Putamen (tissue), 1 donor: ENCODE measurements at places on chromosomes 11 and 22.

DNA sequence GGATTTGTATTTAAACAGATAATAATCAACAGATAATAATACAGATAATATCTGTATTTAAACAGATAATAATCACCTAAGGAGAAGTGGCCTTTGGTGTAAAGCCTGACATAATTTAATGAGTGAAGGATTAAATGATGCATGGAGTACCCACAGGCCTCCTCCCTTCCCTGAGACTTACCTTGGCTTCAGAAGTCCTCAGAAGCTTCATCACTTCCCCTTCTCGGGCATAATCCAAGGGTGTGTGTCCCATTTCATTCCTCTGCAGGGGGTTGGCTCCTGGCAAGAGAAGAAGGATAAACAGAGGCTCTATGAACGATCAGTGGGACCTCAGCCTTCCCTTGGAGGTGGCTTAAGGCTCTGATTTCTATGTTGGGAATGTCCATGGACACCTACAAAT, 85.5 kb upstream of the PHOX2A start:
- no peak for DNase-seq

DNA sequence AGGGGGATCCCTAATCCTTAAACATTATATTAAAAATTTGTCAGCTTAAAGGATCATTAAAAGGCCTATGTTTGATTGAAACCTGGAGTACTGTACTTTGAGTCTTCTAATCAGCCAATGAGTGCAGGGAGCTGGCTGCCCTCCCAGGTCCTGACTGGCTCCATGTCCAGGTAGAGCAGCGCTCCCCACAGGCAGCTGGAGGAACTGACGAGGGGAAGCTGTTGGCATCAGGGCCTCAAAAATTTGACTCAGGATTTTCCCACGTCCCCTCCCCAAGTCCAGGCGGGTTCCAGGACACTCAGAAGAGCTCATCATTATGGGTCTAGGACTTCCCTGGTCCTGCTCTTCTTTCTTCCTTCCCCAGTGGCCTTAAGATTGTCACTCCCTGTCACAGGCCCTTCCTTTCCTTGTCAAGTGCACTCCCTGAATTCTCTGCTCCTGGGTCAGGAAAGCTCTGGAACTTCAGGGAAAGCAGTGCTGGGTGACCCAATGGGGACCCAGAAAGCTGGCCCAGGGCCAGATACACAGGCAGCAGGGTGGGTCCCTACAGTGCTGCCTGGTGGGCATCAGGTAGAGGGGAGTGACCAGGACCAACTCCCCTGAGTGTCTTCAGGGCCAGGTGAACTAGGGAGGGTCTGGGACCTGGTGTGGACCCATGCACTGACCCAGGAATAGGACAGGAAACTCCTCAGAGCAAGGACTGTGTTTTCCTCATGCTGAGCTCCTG, 65.5 kb downstream of the GGTLC2 start:
- no peak for DNase-seq

DNA sequence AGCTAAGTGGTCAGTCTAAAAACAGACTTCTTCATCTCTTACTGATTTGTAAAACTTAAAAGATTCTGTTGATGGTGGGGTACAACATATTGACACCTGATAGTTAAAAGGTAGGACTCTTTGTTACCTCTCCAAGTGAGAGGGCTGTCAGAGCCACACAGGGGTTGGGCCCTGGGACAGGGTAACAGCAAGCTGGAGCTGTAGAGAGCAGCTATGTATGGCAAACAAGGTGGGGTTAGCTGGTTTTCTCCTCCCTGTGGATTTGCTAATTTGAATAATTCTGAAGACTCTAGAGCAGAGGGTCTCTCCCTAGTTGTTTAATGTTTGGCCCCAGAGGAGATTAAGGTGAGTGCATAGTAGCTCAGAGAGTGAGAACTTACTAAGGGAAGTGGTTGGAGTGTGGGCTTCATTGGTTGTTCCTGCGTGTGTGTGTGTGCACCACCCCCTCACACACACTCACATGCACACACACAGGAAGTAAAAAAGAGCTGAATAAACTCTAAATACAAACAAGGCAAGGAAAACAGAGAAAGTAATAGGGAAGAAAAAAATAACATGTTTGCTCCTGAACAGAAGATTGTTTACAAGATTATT, 9.2 kb upstream of the GAS2 start:
- no peak for DNase-seq

GRCh38 chr11:65355776-65356393, 1.3 kb downstream of the TIGD3 start:
- DNase-seq: no peak

DNA sequence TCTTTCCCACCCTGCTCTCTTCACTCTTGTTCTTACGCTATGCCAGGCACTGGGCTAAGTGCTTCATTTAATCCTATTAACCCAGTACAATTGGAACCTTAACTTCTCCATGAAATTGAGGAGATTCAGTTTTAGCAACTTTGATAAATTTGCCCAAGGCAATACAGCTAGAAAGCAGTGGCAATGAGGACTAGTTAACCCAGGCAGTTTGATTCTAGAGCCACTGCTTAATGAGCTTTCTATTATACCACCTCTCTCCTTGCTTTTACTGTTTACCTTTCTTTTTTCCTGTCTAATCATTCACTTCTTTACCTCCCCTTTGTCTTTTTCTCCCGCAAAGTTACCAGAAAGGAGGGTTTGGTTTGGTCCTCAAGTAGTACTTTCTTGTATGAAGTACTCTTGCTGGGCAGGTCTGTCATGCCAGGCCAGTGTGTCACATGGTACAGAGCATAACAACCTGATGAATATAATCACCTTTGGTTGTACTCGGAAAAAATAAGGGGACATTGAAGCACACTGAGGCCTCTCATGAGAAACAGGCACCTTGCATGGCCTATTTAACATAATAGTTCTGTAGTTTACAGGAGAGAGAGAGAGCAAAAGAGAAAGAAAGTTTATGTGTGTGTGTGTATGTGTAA, 70.6 kb downstream of the PDHX start:
- no peak for DNase-seq

- no peak for DNase-seq
Observed at GRCh38 chr22:47245786-47246185, 483.3 kb downstream of the TBC1D22A start.

- DNase-seq: no peak
Observed at GRCh38 chr11:34891611-34892010, 24.6 kb downstream of the APIP start.

GRCh38 chr11:67303835-67304411, 593 bp downstream of the SSH3 start:
- DNase-seq: no peak

- no peak for DNase-seq
Observed at GRCh38 chr11:113375402-113375801, 12.2 kb upstream of the ANKK1 start.

GRCh38 chr11:130066338-130066737, 3.4 kb upstream of the APLP2 start:
- DNase-seq: no peak

DNA sequence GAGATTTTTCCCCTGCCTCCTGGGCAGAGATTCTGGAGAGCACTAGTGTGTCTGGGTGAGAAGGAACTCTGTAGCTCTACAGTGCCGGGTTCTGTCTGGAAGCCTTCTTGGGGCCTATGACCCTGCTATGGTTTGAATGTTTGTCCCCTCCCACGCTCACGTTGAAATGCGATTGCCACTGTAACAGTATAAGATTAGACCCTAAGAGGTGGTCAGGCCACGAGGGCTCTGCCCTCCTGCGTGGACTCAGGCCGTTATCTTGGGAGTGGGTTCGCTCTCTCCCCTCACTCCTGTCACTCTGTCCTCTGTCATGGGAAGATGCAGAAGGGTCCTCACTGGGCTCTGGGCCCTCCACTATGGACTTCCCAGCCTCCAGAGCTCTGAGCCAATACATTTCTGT, 3.5 kb downstream of the AP5B1 start:
- DNase-seq: no peak

DNA sequence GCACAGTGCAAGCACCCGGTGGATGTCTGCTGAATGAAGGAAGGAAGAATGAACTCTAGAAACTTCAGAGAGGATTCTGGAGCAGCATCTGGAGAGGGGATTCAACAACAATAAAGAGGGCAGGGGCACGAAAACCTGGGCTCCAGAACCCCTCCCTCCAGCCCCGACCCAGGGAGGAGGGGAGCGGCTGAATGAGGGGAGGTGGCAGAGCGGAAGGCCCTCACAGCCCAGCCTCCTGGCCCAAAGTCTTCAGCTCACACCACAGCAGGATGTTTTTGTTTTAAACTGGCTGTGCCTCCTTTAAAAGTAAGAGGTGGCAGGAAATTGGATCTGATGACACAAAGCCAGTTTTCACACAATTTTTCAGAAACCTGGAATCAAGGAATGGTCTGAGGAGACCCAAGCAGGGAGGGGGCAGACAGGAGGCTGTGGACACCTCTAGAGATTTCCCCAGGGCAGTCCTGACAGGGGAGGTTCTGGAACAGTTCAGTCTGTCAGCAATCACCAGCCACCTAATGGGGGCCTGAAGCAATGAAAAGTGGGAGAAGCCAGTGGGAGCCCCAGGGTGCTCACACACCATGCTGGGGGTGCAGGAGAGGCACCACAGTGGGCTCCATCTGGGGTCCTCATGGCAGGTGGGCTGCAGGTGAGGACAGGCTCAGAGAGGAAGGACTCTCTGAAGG, 44.4 kb upstream of the TCF20 start:
- DNase-seq: no peak

- no peak for DNase-seq
Observed at GRCh38 chr11:57744357-57744756, 3.1 kb downstream of the SELENOH start.

GRCh38 chr11:130024361-130024760, 21.7 kb upstream of the PRDM10 start:
- DNase-seq: no peak

DNA sequence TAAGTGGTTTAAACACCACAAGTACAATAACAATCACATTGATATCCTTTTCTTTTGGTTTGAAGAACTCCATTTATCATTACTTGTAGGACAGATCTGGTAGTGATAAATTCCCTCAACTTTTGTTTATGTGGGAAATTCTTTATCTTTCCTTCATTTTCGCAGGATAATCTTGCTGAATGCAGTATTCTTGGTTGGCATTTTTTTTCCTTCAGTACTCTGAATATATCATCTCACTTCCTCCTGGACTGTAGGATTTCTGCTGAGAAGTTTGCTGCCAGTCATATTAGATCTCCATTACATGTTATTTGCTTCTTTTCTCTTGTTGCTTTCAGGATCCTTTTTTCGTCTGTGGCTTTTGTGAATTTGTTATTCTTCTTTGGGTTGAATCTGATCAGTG, 179.0 kb upstream of the PLET1 start:
- DNase-seq: no peak

- DNase-seq: no peak
Observed at GRCh38 chr11:8967184-8967583, 2.9 kb upstream of the TMEM9B start.

- DNase-seq: peak; percentile 74
Observed at GRCh38 chr11:32297611-32298011, 137.7 kb downstream of the WT1 start.

GRCh38 chr22:30422481-30423300, 2.9 kb upstream of the MTFP1 start:
- DNase-seq: no peak

DNA sequence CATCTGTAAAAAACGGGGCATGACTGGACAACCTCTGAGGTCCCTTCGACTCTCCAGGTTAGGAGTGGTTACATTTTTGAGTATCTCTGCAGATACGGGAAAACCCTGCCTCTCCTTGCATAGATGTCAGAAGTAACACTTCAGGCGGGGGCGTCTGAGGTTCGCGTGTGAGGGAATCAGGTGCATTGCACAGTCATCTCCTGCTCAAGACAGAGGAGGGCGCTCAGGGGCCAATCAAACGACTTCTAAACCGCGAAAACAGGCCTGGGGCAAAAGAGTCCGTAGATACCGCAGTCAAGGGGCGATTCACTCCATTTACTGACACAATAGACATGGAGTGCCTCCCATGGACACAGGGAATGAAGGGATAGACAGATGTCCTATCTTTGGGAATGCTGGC, 31.7 kb downstream of the KIRREL3 start:
- peak; percentile 65 for DNase-seq

- DNase-seq: no peak
Observed at GRCh38 chr22:30866811-30867271, 101.7 kb downstream of the MORC2 start.

GRCh38 chr11:63719987-63720386, 38.7 kb downstream of the RTN3 start:
- no peak for DNase-seq

GRCh38 chr11:81989093-81989492, 744.6 kb downstream of the FAM181B start:
- no peak for DNase-seq

- DNase-seq: no peak
Observed at GRCh38 chr11:72671152-72672099, 2.8 kb downstream of the PDE2A start.

- DNase-seq: peak; percentile 75
Observed at GRCh38 chr22:24810043-24810749, 4.2 kb downstream of the SGSM1 start.

GRCh38 chr22:50720301-50721256, 17.4 kb upstream of the ACR start:
- DNase-seq: no peak

DNA sequence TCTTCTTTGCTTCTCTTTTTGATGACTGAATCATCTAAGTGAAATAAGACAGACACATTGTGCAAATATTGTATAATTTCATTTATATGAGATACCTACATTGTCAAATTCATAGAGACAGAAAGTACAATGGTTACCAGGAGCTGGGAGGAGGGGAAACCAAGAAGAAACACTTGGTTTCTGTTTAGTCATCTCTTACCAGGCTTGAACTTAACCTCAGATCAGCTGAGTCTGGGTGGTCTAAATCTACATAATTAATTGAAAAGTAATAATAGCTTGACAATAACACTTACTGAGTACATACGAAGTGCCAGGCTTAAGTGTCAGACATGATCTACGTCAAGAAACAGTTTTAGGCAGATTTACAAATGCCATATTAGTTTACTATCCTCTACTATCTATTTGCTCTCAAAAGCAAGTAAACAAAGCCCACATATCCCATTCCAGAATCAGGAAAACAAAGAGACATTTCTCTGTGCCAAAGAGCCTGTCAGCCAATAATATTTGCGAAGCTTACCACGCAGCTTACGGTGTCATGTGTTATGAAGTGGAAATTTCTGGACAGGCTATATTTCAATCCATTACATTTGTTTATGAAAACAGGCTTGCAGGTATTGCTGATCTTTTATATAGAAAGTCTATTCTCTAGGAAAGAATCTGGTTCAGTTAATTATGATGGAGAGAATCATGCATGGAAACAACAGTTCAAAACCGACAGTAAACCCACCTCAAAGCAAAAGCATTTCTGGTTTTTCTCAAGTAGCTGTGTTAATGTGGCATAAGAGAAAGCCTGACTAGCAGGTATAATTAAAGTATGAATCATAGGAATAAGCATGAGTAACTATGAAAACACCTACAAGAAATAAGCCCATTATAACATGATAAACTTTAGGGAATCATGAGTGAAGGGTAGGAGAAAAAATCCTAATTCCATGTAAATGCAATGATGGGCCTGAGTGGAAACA, 2.7 kb upstream of the ARHGAP42 start:
- DNase-seq: no peak
